Esophagus squamous epithelium (tissue), 5 donors: ENCODE measurements at places on chromosomes 11 and 22.

GRCh38 chr11:47460571-47461235 lies 11.8 kb upstream of the RAPSN start:
- DNase-seq, result no peak

GRCh38 chr11:57426929-57427726 lies at the start of gene SLC43A3:
SLC43A3 (minus strand) TSS chr11:57427121; CDS start chr11:57426172, 949 bp downstream.
- no peak for DNase-seq

DNA sequence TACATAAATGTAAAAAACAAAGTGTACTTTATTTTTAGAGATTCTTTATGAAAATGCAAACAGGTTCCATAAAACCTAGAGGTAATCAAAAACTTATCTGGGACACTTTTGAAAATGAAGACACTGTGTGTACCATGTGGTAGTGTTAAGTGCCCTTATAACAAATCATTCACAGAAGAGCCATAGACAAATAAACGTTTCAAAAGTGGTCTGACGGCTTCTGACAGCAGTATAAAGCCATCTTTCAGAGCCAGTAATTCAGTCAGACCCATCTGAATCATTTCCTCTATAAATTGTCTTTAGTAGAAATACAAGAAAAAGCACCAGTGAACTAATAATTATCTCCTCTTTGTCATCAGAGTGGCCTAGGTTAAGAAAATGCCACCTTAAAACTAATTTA lies 100.0 kb downstream of the PAX6 start:
- no peak for DNase-seq

- DNase-seq, result no peak
Measured at GRCh38 chr11:133402551-133402950, 129.8 kb downstream of the OPCML start.

- no peak for DNase-seq
Measured at GRCh38 chr11:110818032-110818687, 105.9 kb upstream of the ARHGAP20 start.

DNA sequence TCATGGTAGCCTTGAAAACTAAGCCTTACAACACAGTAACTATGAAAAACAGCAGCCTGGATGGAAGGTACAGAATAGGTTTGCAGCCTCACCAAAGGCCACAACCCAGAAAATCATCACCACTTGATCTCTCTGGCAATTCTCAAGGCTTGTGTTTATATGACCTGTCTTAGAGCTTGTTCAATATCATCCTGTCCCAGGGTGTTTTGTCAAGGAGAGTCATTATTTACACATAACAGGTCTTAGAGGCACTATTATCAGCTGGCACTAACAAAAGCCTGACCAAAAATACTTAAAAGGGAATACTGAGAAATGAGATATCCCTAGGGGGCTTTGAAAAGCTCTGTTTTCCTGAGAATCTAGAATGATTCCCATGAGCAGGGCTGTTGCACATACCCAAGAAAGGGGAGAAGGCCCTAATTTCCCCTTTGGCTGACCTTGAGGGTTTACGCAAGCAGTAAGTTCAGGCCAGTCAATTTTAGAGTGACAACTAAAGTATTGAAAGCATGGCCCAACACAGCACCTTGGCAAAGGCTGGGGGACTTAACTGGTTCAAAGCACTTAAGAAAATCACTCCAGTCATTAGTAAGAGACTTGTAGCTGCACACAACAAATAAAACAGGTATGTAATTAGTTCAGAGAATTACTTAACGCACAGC lies 7.9 kb downstream of the SC5D start:
- DNase-seq, result no peak

DNA sequence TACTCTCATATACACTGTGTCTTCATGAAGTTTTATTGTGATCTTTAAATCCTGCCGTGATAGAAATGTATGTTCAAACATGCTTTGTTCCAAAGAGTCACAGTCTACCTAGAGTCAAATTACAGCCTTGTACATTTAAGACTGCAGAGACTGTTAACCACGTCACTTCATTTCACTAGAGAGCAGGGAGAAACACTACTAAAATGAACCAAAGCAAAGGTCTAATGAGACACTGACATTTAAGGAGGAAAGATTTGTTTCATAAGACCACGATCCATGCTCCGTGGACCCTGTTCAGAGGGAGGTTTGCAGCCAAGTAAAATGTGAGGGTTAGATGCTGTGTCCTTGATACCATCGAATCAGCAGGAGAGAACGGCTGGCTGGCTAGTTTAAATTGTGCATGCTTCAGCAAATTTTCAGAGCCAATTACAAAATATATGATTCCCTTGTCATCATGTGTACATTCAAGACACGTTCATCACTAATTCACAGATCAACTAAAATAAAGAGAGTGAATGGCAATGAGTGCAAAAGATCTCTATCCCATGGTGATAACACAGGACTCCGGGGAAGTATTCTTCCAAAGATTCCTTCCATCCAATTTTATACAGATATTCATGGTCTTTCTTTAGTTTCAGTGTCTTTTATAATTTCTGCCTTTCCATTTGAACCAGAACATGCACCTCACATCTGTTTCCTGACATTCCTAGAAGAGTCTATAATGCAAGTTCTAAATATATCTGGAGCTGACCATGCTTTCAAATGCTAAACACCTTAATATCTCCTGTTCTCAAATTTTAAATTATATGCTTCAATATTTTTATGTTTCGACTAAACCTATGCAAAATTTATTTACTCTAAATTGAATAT lies 960.9 kb upstream of the FAT3 start:
- DNase-seq, result no peak

DNA sequence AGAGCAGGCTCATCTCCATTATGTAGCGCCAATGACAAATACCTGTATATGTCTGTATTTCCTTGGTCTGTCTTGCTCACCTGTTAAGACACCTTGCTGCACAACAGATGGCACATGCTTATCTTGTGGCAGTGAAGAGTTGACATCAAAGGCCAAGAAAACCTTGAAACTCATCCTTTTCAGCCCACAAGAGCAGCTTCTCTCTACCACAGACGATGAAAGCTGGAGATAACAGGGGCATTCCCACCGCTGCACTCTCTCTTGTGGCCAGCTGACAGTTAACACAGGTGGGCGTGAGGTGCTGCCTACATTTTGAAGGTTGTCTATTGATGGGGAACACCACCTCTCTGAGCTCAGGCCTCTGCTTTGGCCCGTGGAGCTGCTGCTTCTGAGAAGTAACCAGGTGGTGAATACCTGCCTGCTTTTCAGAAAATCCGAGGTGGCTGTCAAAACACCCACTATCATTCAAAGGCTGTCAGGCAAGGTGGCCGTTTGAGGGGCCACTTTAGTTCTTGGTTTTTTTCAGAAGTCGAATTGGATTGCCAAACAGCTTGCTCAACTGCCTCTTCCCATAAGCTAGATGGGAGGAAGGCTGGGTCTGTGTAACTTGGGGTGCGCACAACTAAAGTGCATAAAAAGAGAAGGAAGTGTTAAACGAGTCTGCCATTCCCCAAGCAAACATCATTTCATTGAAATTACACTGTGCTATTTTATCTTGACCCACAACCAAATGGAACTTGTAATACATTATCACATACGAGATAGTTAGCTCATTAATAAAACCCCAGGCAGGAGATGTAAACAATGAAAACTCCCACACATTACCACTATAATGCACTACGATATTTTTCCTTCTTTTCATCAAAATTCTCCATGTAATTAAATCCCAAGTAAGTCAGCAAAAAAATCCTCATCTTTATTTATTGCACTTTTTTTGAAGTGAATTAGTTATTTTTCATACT lies 87.1 kb upstream of the RAG2 start:
- no peak for DNase-seq

GRCh38 chr11:130804306-130805076 lies 111.8 kb downstream of the SNX19 start:
- DNase-seq, result no peak

DNA sequence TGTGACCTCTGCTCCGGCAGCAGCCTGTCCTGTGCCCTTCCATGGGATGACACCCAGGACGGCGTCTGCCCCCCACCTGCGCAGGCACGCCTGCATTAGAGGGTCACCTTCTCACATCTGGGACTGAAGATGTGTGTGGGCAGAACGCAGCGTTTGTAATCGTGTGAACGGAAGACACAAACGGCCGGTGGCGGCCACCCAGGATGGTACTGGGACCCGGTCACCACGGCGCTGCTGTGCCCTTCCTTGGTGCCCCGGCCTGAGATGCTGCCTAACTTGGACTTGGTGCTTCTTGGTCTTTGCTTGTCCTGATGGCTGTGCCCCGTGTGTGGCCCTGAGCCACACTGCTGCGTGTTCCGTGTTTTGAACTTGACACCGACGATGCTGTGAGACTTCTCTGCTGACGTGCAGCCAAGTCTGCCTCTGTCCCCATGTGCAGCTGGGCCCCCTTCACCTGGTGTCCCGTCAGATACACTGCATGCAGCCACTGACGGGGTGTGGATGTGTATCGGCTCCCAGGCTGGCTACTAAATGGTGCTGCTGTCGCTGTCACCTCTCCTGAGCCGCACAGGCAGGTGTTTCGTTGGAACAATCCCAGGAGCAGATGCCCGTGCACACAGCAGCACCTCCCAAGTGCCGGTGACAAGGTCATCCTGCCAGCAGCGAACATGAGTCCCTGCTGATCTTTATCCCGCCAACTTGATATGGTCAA lies 21.4 kb downstream of the YPEL1 start:
- no peak for DNase-seq

DNA sequence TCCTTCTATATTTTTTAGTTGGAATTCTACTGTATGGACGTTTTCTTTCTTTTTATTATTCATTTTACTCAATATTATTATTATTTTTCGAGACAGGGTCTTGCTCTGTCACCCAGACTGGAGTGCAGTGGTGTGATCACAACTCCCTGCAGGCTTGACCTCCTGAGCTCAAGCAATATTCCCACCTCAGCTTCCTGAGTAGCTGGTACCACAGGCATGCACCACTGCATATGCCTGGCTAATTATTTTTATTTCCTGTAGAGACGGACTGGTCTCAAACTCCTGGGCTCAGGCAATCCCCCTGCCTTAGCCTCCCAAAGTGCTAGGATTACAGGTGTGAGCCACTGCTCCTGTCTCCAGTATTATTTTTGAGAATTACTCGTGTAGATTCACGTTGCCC lies 34.0 kb upstream of the CCDC134 start:
- DNase-seq, result no peak

GRCh38 chr22:49756676-49757075 lies 71.0 kb downstream of the BRD1 start:
- no peak for DNase-seq

GRCh38 chr11:45995342-45995734 lies 72.9 kb downstream of the LARGE2 start:
- DNase-seq, result no peak

- DNase-seq, result no peak
Measured at GRCh38 chr22:44037519-44038375, 13.6 kb downstream of the PARVB start.

DNA sequence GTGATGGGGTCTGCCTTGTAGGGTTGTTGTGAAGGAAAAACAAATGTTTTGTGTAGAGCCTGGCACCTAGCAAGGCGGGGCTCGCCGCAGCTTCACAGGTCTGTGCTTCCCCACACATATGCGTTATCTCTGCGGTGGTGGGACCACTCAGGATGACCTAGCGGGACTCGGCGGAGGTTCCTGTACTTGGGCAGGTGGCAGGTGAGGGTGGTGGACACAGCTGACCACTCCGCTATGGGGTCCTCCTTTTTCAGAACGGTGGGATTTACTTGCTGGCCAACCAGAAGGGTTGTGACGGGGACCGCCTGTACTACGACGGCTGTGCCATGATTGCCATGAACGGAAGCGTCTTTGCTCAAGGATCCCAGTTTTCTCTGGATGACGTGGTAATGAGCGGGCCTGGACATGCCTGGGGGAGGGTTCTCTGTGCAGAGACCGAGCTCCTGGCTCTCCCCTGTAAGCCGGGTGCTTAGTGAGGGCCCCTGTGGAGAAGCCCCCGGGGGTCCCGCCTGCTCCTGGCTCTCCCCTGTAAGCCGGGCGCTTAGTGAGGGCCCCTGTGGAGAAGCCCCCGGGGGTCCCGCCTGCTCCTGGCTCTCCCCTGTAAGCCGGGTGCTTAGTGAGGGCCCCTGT lies 21.3 kb downstream of the NADSYN1 start:
- no peak for DNase-seq

DNA sequence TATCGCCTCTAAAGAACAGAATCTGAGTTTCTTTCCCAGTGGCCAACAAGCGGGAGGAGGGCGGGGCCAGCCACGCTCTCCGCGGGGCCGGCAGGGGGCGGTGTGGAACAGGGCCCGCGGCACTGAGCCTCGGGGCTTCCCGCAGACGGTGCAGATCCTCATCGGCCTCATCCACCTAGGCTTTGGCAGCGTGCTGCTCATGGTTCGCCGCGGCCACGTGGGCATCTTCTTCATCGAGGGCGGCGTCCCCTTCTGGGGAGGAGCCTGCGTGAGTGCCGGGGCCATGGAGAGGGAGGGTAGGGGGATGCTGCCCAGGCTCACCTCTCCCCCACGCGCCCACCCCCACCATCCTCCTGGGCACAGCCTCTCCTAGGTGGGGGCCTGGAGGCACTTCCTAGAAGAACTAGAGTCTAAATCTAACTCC lies 10.7 kb downstream of the MS4A15 start:
- DNase-seq, result no peak

DNA sequence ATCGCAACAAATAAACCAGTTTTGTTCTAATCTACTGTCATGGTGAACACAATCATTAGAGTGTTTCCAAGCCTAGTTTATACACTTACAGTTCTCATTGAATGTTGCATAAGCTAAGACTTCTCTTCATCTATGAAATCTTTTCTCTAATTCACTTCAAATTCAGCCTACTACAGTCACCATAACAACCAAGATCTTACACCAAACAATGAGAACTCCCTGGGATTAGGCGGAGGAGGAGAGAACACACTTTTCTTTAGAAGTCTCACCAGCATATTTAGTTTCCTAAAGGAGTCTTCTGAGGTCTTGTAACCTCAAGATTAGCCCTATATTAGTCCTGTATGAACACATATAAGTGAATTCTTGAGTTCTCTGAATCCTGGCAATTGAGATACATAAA lies 1889.7 kb downstream of the LRRC4C start:
- DNase-seq, result no peak

DNA sequence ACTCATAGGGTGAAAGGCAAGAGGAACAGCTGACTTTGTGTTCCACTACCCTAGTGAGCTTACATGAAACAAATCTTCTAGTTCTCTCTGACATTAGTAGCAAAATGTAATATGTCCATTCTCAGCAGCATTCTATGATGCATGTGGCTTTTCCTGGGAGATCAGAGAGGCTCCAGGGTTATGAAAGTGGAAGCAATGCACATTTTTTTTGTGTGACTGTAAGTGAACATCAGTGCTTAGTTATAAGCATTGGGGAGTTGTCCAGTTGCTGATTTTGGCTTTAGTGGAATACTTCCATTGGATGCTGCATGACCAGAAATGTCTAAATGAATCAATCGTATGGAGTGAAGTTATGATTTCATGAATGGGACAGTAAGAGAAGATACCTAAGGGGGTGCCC lies 255.9 kb downstream of the FAT3 start:
- no peak for DNase-seq

GRCh38 chr22:20401376-20402014 lies 7.5 kb downstream of the ZNF74 start:
- DNase-seq, result no peak
